Stimulated activated naive CD8-positive, alpha-beta T cell treated with anti-CD3 and anti-CD28 coated beads, Interleukin-15, Interleukin-2, amounts not matched to agents 100 U/mL and 50 U/mL, for 24 hours (primary cell): ENCODE measurements at places on chromosomes 11 and 22.

DNA sequence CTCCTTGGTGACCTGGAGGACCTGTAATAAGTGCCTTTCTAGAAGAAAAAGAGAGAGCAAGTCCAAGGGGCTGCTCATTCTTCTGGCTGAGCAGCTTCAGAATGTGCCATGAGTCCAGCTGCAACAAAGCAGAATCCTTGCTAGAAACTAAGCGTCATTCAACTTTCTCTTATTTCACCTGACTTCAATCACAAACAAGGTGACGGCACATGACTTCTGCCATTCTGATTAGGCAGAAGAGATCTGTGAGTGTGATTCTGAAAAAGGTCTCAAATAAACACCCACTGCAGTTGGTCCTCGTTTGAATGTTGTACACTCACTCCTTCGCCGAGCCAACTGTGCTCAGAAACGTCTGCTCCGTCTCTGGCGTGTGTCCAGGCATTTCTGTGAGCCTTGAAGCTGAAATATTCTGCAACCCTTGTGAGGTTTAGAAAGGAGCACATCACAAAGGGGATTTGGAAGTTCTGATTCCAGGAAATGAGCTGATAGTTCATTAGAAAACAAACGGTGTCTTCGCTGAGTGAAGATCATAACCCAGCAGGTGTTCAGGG is 623.8 kb upstream of the KIRREL3 start:
- no peak for DNase-seq

- no peak for DNase-seq
These were observed 831.6 kb downstream of the KCNA4 start for GRCh38 chr11:29184939-29185890.

DNA sequence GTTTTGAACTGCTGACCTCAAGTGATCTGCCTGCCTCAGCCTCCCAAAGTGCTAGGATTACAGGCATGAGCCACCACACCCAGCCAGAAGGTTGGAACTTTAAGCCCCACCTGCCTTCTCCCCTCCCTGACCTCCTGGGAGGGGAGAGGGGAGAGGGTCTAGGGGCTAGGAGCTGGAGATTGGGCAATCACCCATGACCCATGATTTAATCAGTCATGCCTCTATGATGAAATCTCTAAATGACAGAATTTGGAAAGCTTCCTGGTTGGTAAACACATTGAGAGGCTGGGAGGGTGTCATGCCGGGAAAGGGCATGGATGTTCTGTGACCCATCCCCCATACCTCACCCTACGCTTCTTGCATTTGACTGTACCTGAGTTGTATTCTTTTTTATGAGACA is 17.1 kb upstream of the TFIP11 start:
- DNase-seq = no peak

- DNase-seq = no peak
These were observed 26.9 kb upstream of the ALKBH3 start for GRCh38 chr11:43853781-43854180.

DNA sequence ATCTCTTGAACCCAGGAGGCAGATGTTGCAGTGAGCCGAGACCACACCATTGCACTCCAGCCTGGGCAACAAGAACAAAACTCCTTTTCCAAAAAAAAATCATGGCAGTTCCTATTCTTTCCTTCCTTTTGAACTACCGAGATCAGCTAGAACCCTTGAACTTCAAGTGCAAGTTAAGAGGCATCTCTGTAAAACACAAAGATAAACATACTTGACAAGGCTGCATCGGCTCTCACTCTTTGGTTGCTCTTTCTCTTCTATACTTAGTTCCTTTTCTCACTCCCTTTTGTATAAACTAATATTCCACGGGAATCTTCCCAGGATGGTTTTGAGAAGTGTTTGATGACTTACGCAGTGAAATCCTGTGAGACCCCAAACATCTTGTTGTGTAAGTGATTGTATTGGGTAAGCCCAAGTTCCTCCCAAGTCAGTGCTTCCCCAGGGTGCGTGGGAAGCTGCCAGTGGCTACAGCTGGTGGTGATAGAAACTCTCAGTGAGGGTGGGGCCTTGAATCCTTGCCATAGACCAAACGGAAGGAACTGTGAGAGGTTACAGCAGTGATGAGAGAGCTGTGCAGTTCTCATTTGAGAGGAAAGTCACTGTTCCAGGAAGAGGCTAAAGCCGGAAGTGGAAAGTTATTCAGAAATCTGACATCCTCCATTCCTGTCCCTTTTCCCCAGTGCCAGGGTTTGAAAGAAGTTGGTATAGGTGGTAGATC is 24.1 kb upstream of the CDC42EP2 start:
- DNase-seq = no peak
